ENCODE measurements at places on chromosomes 7 and 10. TPM values are rescaled to one million over a fixed set of nuclear protein-coding genes. Genes with fewer than 3 reads are reported as not detected.

Gene MEIG1
- total RNA-seq = not detected

Gene EPHA1
- total RNA-seq = 4.8 TPM

Gene AEBP1
- total RNA-seq = 3.5 TPM

Gene TSPAN12
- total RNA-seq = 29.7 TPM

Gene CYP26A1
- 0.15 TPM for total RNA-seq

Gene GBX1
- not detected for total RNA-seq
